ENCODE measurements at places on chromosomes 5 and 9.

DNA sequence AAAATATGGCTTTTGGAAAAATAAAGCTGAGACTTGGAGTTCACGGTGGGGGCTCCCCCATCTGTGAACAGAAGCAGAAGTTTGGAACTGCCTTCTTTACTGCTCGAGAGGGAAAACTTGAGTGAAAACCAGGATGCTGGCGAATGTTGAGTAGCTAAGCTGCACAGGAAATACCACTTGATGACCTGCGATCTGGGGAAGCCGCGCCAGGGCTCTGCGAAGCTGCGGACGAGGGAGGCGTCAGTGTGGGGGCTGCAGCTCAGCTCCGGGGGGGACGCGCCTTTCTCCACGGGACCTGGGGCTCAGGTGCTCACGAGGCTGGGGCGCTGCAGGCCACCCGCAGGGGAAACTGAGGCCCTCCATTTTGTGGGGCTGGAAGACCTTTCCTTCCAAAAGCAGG is 62.3 kb downstream of the TENT4A start:
- no peak for DNase-seq

- DNase-seq, result no peak
Measured at GRCh38 chr9:103949096-103949495, 145.0 kb upstream of the SMC2 start.

DNA sequence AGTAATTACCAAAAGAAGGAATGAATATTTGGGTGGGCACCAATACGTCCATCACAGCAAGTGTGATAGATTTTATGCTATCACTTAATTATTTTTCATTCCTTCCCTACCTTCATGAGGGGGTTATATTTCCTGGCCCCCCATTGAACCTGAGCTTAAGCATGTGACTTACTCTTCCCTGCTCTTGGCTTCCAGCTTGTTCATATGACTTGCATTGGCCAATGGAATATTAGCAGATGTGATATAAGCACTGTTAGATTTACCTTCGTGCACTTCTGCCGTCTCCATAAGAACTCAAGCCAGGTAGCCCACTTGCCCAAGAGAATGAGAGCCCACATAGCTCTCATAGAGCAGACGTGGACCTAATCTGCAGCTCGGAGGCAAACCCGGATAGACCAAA is 99.1 kb upstream of the SMARCA2 start:
- DNase-seq, result no peak

- no peak for DNase-seq
Measured at GRCh38 chr9:99748266-99748665, 73.4 kb upstream of the NR4A3 start.

GRCh38 chr9:136763649-136764035 is 676 bp downstream of the LCN15 start:
- no peak for DNase-seq

GRCh38 chr9:130837002-130837511 is 2.0 kb downstream of the ABL1 start:
- DNase-seq, result no peak

DNA sequence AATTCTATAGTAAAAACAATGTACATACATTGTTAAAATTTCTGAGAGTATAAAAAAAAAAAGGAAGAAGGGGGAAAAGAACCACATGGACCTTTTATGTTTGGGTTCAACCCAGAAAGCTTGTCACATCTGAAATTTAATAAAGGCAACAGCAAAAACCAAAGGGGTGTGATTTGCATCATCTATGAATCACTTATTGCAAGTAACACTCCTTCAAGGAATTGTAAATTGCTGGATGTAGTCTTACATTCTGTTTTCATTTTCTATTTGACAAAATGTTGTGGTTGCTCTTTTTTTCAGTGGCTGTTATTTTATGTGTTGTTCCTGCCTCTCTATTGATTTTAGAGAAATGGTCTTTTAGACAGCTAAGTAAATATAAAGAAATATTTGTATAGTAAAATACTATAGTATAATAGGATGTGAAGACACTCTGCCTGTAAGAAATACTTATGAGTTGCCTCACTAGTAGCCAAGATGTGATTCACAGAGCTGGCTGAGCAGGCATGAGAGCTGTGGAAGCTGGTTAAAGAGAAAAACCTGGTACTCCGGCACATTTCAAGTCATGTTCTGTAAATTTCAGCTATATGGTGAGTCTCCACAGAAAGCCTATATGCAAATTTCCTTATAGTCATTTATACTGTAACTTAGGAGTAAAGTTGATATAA is 131.1 kb upstream of the CNTLN start:
- DNase-seq, result no peak

DNA sequence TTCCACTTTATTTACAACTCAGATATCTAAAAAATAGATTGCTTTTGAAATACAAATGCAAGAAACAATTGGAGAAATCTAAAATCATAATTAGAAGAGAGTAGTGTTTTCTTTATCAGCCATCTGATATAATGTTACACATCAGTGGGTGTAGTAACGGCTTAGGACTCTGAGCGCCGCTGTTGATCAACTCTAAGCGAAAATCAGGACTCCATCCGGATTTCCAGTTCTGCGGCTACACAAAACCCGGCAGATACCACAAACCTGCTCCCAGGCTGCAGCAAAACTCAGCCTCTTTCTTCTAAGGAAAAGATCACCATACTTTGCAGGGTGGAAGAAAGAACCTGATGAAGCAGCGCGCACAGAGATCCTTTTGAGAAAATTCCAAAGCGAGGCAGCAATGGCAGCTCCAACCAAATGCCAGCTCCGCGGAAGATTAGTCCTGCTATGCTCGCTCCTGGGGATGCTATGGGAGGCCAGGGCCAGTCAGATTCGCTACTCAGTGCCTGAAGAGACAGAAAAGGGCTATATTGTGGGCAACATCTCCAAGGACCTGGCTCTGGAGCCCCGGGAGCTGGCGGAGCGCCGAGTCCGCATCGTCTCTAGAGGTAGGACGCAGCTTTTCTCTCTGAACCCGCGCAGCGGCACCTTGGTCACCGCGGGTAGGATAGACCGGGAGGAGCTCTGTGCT is at the start of gene PCDHGA9:
TSS of gene PCDHGA9 (plus strand) at position 226 of the 691 bp plus-strand sequence. CDS start at position 401, 175 bp downstream.
- DNase-seq, result no peak

- no peak for DNase-seq
Measured at GRCh38 chr5:80810425-80810824, 149.7 kb upstream of the RASGRF2 start.

DNA sequence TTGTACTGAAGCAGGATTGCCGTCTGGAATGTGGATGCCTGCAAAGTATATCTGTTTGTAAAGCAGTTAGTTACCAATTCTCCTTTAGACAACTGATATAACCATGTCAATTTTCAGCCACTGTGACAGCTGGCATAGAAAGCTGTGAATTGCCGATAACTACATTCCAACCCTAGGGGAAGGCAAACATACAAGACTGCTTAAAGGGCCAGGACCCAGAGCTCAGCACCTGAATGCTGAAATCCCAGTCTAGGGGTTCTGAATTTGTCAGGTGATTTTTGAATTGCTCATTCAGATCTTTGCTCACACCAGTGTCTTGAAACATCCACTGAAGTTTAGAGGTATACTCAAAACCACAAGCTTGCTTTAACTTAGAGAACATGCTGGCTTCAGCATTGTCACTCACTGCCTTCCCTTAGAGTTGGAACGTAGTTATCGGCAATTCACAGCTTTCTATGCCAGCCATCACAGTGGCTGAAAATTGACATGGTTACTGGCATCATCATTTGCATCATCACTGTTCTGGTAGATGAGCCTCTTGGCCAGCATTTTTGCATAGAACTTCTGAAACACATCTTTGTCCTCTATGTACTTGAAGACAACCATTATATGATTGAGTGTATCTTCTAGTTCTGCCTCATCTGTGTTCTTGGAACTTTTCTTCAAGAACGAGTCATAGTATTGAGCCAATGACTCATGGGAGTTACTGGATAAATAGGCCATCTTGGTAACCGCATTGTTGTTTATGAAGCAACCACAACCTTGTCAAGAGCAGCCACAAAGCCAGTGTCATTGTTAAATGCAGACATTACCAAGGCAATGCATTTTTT is 82.1 kb downstream of the CCDC192 start:
- DNase-seq, result no peak

DNA sequence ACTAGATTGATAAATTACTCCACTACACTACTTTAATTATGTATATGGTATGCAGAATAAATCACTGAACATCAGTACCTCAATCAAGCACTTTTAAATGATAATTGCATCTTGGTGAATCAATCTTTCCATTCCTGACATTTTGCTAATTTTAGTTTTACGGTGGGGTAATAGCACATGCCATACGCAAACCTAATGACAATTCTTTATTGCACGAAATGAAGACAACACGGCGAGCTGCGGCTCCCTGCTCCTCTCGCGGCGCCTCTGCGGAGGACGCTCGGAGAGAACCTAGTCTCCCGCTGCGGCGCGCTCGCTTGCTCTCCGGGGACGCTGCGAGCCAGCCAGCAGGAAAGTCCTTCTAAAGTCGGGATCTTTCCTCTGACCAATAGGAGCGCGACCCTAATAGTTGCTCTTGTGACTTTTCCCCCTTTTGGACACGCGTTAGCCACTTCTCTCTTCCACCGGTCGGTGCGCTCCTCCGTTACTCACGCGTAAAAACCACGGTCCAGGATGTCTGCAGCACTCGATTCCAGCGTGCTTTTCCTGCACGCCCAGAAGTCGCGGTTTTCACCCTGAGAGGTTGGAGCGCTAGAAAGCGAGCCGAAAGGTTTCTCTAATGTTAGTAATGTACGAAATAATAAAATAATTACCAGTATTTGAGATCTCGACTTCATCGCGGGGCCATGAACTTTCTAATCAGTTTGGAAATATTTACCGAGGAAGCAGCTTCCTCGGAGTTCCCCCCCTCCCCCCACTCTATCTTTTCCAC is 1.0 kb upstream of the MEF2C start:
- DNase-seq, result peak; percentile 61

DNA sequence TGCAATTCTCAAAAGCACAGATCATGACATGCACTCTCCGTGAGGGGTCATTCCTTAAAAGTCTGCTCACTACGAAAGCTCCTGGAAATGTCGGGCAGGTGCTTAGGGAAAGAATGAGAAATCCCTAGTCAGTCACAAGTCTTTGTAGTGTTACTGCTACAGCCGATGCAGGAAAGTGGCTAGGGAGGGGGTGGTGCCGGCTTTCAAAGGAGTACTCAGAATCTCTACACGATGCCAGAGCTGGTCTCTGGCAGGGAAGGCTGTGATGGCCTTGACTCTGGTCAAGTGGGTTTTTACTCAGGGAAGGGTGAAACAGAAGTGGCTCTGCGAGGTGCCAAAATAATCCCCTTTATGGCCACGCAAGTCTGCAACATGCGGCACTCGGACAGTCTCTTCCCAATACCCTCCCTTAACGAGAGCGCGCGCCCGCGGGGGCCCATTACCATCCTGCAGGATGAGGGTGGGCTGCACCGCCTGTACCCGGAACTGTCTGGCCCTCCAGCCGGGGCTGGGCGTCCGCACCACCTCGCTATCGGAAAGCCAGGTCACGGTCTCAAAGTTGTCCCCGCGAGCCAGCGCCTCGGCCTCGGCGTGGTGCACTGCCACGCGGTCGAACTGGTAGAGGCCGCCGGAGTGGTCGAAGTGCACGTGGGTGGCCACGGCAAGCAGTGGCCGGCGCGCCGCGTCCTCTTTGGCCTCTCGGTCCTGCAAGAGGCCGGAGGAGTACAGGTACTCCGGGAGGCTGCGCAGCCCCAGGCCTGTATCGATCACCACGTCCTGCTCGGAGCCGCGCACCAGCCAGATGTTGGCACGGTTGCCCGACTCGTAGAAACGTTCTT is 956 bp downstream of the MBLAC2 start:
- peak; percentile 42 for DNase-seq

DNA sequence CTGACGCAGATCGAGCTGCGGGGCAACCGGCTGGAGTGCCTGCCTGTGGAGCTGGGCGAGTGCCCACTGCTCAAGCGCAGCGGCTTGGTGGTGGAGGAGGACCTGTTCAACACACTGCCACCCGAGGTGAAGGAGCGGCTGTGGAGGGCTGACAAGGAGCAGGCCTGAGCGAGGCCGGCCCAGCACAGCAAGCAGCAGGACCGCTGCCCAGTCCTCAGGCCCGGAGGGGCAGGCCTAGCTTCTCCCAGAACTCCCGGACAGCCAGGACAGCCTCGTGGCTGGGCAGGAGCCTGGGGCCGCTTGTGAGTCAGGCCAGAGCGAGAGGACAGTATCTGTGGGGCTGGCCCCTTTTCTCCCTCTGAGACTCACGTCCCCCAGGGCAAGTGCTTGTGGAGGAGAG is 4.6 kb upstream of the PHYHD1 start:
- DNase-seq, result no peak

- DNase-seq, result peak; percentile 89
Measured at GRCh38 chr5:109410389-109411148, 795 bp upstream of the PJA2 start.

GRCh38 chr5:95087816-95088317 is 197.0 kb downstream of the MCTP1 start:
- peak; percentile 33 for DNase-seq

DNA sequence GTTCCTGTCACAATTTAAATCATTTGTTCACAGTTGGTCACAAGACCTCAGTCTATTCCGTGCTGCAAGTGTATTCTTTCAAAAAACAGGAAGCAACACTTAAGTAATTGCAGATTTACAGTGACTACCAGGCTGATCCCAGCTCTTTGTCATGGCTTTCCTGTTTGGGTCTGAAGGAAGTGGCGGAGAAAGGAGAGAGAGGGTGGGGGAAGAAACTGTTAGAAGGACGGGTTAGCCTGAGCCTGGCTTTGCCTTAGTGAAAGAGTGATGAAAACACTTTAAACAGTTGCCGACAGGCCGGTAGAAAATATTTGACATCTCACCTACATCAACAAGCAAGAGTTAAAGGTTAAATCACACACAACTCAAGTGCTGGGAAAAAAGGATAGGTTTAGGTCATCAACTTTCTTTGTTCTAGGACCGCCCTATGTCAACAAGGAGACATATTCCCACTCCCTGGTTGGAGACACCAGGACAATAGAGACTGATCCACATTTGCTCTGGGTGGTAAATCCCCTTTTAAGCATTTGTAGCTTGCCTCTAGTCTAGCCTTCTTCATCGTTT is 102.2 kb upstream of the DAB2 start:
- peak; percentile 35 for DNase-seq

DNA sequence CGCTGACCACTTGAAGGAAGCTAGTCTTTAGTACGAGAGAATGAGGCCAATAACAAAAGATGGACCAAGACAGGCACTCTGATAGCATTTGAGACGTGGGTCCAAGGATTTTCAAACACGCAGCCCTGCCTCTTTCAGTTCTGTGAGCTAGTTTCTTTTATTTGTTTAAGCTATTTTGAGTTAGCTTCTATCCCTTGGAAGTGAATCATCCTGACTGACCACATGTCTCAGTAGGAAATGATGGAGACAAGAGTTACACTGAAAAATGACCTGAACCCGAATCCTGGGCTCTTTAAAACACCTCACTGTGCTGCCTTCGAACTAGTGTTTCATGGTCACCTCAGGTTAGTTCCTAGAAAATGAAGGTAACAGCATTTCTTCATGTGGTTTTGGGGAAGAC is 9.9 kb downstream of the TEK start:
- no peak for DNase-seq

- no peak for DNase-seq
Measured at GRCh38 chr5:78253201-78253600, 41.3 kb downstream of the AP3B1 start.

All from left colon (tissue), 2 donors.